Upper lobe of left lung (tissue), 6 donors: ENCODE measurements at places on chromosomes 1 and 21. TPM values are rescaled to one million over a fixed set of nuclear protein-coding genes. Genes with fewer than 3 reads are reported as not detected.

DNA sequence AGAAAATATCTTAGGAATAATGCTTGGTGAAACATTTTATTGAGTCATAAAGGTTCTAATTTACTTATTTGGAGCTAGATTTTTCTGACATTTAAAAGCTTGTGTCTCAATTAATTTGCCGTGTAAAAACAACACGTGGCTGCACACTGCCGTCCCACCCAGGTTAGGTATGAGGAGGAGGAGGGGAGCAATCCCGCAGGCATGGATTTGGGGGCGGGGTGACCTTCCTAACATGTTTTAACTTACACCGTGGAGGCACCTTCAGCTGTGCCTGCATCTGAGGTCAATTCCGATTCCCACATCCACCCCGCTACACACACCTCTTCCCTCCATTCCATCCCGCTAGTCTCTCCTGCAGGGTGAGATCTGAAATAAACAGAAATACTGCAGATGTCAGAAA, 28.5 kb upstream of the UMODL1 start:
- no peak overlapping the region for H3K4me3 ChIP-seq
- H3K27ac ChIP-seq: no peak overlapping the region
- H3K27me3 ChIP-seq: no peaks in the 10 kb centered on the region
- no peak for DNase-seq
- no peaks in the 10 kb centered on the region for H3K36me3 ChIP-seq

Gene C1orf185
- total RNA-seq: not detected

GRCh38 chr1:58487002-58487401, 59.5 kb downstream of the OMA1 start:
- no peaks in the 10 kb centered on the region for H3K4me1 ChIP-seq
- H3K36me3 ChIP-seq: no peaks in the 10 kb centered on the region
- no peak overlapping the region for H3K4me3 ChIP-seq

DNA sequence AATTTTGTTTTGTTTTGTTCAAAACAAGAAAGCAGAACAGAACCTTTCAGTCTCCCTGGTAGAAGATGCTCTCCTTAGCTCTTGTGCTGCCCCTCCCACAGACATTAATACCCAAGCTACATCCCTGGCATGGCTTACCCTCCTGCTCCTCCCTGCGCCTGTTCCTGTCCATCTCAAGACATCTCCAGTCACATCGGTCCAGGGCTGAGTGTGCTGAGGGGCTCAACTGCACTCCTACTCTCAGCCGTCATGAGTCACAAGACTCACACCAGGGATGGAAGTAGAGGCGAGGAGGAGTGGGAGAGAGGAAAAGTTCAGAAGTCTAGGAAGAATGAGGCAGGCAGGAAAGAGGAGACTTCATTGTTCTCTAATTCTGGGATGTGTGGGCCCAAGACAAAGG, 9.2 kb upstream of the TACSTD2 start:
- H3K4me3 ChIP-seq: no peak overlapping the region
- no peaks in the 10 kb centered on the region for H3K27me3 ChIP-seq
- DNase-seq: no peak
- H3K27ac ChIP-seq: peak overlapping the region; percentile 79
- no peaks in the 10 kb centered on the region for H3K36me3 ChIP-seq

GRCh38 chr1:200473698-200474371, 64.0 kb upstream of the ZNF281 start:
- H3K4me3 ChIP-seq: no peak overlapping the region
- no peak overlapping the region for H3K27ac ChIP-seq
- no peaks in the 10 kb centered on the region for H3K36me3 ChIP-seq
- no peaks in the 10 kb centered on the region for H3K27me3 ChIP-seq
- no peaks in the 10 kb centered on the region for H3K4me1 ChIP-seq

GRCh38 chr1:183209533-183210158, 23.6 kb downstream of the LAMC2 start:
- H3K4me3 ChIP-seq: no peak overlapping the region
- no peaks in the 10 kb centered on the region for H3K36me3 ChIP-seq
- H3K27ac ChIP-seq: no peak overlapping the region
- no peaks in the 10 kb centered on the region for H3K27me3 ChIP-seq
- no peaks in the 10 kb centered on the region for H3K4me1 ChIP-seq
- DNase-seq: no peak

- H3K27ac ChIP-seq: no peak overlapping the region
- H3K36me3 ChIP-seq: no peaks in the 10 kb centered on the region
- no peak overlapping the region for H3K4me3 ChIP-seq
- H3K27me3 ChIP-seq: peaks cover 5% of the 10 kb centered on the region
Measured at GRCh38 chr21:44288251-44289110, 2.8 kb downstream of the AIRE start.

GRCh38 chr1:227131193-227131592, 187.1 kb downstream of the CDC42BPA start:
- DNase-seq: no peak
- H3K36me3 ChIP-seq: peaks cover 5% of the 10 kb centered on the region
- no peak overlapping the region for H3K4me3 ChIP-seq
- no peaks in the 10 kb centered on the region for H3K27me3 ChIP-seq

GRCh38 chr1:101566883-101567538, 330.2 kb downstream of the S1PR1 start:
- no peaks in the 10 kb centered on the region for H3K27me3 ChIP-seq
- H3K36me3 ChIP-seq: no peaks in the 10 kb centered on the region
- no peak overlapping the region for H3K27ac ChIP-seq
- DNase-seq: no peak
- no peak overlapping the region for H3K4me3 ChIP-seq

DNA sequence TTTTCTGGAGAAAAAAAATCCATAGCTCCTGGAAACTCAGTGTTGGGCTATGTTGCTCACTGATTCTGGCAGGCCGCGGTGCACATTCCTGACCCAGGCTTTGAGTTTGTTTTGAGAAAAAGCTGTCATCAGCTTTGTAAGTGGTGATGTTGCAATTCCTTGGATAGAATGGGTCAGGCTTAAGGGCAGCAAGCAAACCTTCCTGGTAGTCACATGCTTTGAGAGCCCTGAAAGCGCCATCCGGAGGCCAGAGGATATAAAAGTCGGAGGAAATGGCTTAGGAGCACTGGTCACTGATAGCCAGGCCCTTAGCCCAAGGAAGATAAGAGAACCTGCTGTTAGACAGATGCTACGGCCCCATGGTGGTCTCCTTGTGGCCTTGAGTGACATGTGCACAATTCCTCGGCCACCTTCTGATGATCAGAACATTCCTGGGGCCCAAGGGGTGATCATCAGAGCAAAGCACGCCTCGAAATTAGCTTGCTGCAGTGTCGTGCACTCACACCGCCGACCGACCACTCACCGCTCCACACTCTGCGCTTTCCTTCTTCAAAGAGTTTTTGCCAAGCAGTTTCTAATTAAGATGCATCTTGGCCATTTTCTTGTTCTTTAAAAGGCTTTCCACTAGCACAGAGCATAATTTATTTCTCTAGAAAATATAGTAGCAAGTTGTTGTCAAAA, 78.6 kb downstream of the MAN1C1 start:
- H3K4me3 ChIP-seq: no peak overlapping the region
- no peak for DNase-seq
- peak overlapping the region; percentile 72 for H3K27ac ChIP-seq
- H3K4me1 ChIP-seq: peaks cover 33% of the 10 kb centered on the region
- H3K27me3 ChIP-seq: no peaks in the 10 kb centered on the region

DNA sequence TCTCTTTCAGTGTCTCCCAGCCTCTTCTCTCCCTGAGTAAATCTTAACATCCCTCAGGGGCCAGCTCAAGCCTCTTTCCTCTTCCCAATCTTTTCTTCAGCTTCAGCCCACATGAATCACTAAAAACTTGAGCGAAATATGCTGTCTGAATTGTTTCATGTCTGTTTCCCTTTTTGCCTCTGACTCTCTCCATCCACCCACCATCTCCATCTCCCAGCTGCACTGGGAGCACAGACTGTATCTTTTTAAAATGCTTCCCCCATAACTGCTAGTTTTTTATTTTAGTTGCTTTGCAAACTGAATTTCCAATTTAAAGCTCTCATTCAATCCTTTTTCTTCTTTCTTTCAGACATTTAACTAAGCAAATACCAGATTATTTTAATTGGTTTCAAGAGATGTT, 3.0 kb upstream of the AHCTF1 start:
- H3K27me3 ChIP-seq: no peaks in the 10 kb centered on the region
- DNase-seq: no peak
- H3K4me1 ChIP-seq: peaks cover 14% of the 10 kb centered on the region
- H3K36me3 ChIP-seq: no peaks in the 10 kb centered on the region
- H3K4me3 ChIP-seq: no peak overlapping the region
- no peak overlapping the region for H3K27ac ChIP-seq

DNA sequence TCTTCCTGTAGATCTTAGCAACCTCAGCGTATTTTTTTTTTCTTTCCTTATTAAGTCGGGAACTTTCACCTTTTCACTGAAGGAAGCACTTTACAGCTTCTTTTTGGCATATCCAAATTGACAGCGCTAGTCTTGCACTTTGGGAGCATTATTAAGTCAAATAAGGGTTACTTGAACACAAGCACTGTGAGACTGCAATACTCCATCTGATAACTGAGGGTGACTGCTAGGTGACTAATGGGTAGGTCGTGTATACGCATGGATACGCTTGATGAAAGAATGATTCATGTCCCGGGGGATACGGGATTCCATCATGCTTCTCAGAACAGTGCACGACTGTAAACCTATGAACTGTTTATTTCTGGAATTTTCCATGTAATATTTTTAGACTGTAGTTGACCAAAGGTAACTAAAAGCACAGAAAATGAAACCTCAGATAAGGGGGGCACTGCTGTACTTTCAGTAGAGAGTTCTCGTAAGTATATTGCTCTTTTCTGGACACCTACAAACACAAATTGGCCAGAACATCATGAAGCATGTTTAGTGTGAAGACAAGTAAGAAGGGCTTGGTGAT, 364.7 kb downstream of the SMYD3 start:
- no peaks in the 10 kb centered on the region for H3K36me3 ChIP-seq
- H3K27ac ChIP-seq: no peak overlapping the region
- no peak for DNase-seq
- no peaks in the 10 kb centered on the region for H3K4me1 ChIP-seq
- H3K27me3 ChIP-seq: no peaks in the 10 kb centered on the region

Gene COL11A1
- 1.0 TPM for total RNA-seq

DNA sequence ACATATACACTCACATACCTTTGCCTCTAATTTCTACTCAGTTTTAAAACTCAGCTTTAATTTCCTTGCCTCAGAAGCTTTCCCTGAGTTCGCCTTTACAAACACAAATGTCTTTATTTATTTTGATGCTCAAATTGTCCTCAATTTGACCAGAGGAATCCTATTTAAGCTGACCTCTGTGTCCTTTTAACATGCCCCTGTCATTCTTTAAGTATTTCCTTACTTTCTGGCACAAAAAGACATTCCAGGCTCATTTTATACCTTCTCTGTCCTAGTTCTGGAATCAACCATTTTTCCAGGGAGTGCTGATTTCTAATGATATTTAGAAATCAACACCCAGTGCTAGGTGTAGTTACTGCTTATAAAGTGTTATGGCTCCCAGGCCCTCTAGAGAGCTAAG, 82.5 kb downstream of the OSBPL9 start:
- DNase-seq: no peak
- H3K36me3 ChIP-seq: no peaks in the 10 kb centered on the region
- H3K27me3 ChIP-seq: no peaks in the 10 kb centered on the region
- no peak overlapping the region for H3K4me3 ChIP-seq
- no peak overlapping the region for H3K27ac ChIP-seq
- H3K4me1 ChIP-seq: no peaks in the 10 kb centered on the region

Gene LGR6
- 0.79 TPM for total RNA-seq

Gene AADACL3
- total RNA-seq: not detected

- H3K27me3 ChIP-seq: no peaks in the 10 kb centered on the region
- no peak overlapping the region for H3K4me3 ChIP-seq
- H3K27ac ChIP-seq: no peak overlapping the region
- H3K36me3 ChIP-seq: no peaks in the 10 kb centered on the region
Measured at GRCh38 chr1:245310571-245311531, 156.1 kb downstream of the KIF26B start.

GRCh38 chr1:200972985-200973742, 50.4 kb downstream of the KIF21B start:
- H3K36me3 ChIP-seq: peaks cover 8% of the 10 kb centered on the region
- no peak overlapping the region for H3K27ac ChIP-seq
- H3K4me3 ChIP-seq: no peak overlapping the region
- no peak for DNase-seq
